ENCODE measurements at places on chromosomes 13 and 19.

- DNase-seq = no peak
Measured at GRCh38 chr13:44540761-44541434, 35.2 kb downstream of the TSC22D1 start.

DNA sequence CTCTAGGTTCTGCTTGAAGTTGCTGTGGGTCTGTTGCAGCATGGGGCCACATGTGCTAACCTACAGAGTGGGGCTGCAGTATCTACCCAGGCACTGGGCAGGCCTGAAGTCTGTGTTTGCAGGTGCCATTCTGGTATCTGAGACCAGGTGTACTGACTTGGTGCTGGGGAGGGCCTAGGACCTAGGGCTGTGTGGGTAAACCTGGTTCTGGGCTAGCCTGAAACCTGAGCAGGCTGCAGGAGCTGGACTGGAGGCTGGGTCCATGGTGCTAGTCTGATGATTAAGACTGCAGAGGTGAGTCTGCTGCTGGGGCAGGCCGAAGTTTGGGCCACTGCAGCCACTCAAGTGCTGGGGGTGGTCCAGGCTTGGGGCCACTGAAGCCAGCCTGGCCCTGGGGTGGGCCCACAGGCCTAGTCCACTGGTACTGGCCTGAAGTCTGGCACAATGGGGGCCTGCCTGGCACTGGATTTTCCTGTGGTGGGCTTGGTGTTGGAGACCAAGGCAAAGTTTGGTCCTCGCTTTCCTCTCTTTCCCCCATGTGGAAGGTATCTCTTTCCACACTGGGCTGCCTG lies 310.6 kb downstream of the NDFIP2 start:
- DNase-seq = no peak

GRCh38 chr13:88895261-88895941 lies 1224.2 kb downstream of the SLITRK5 start:
- DNase-seq = no peak

DNA sequence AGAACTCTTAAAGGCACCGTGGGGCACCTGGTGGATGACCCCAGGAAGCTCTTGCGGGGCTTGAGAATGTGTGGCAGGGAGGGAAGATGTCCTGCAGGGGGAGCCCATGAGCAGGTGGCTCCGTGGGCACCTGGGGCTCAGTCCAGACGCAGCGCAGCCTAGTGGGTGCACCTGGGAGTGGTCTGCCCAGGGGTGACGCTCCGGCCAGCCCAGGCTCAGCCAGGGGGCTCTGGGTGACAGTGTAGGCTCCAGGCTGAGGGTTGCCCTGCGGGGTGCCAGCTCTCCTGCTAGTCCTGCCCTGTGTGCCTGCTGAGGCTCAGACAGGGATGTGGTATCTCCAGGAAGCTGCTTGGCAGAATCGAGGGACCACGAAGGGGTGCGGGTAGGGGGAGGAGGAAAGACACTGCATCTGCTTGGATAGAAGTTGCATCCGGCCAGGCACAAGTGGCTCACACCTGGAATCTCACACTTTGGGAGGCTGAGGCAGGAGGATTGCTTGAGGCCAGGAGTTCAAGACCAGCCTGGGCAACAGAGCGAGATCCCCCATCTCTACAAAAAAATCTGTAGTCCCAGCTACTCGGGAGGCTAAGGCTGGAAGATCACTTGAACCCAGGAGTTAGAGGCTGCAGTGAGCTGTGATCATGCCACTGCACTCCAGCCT lies 15.0 kb upstream of the PGLS start:
- DNase-seq = peak; percentile 84

GRCh38 chr13:27712421-27712820 lies 79.9 kb upstream of the GSX1 start:
- no peak for DNase-seq
